ENCODE measurements at places on chromosomes 12 and 14.

- no peak for DNase-seq
Measured at GRCh38 chr14:66815687-66816086, 307.7 kb downstream of the GPHN start.

- DNase-seq = no peak
Measured at GRCh38 chr14:104399432-104400155, 180.0 kb upstream of the C14orf180 start.

- DNase-seq = peak; percentile 82
Measured at GRCh38 chr12:2958432-2959191, 585 bp upstream of the TEAD4 start.

- no peak for DNase-seq
Measured at GRCh38 chr12:6478416-6478815, 7.9 kb upstream of the VAMP1 start.

DNA sequence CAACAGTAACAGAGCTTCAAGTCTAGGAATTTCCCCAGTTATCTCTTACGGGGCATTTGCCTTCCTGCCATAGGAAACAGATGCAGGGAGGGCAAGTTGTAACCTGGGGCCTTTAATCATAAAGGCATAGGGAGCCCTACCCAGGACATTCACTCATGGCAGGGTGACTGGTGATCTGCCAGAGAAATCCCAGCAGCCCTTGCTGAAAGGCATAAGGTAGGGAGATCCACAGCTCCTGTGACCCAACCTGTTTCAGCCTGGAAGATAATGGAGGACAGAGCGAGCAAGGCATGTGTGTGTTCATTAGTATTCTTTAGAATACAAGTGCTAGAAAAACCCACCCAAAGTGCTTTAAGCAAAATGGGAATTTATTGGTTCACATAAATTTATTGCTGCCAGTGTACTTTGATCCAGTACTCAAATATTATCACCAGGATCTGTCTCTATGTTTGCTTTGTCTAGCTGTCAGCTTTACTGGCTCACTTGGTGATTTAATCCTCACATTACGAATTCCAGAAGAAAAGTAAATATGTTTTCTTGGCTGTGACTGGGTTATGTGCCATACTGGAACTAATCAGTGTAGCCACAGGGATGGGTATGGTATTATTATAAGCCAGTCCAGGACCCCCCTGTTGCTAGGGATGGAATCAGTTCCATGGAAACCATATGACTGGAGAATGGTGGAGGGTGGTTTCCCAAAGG lies 21.1 kb upstream of the AKAP6 start:
- peak; percentile 14 for DNase-seq

- DNase-seq = no peak
Measured at GRCh38 chr12:68623984-68624383, 13.3 kb downstream of the RAP1B start.

- DNase-seq = peak; percentile 69
Measured at GRCh38 chr14:52131640-52132320, 62.9 kb upstream of the NID2 start.

- DNase-seq = peak; percentile 15
Measured at GRCh38 chr14:58239244-58240195, 5.1 kb upstream of the PSMA3 start.

DNA sequence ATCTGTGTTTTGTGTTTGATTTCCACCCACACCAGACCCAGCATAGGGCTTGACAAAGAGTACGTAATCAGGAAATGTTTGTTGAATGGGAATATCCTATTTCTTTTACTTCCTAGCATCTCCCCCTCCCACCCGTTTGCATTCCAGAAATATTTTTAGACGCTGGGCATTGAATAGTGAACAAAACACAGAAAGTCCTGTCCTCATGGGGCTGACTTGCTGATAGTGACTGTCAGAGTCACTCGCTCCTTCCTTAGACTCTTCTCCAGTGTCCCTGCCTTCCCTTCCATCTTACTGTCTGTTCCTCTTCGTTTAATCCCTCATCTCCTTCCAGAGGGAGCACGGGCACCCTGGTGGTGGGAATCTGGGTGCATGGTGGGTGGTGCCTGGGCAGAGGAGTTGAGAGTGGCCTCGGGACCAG lies 53.6 kb downstream of the SLC25A47 start:
- DNase-seq = peak; percentile 40

DNA sequence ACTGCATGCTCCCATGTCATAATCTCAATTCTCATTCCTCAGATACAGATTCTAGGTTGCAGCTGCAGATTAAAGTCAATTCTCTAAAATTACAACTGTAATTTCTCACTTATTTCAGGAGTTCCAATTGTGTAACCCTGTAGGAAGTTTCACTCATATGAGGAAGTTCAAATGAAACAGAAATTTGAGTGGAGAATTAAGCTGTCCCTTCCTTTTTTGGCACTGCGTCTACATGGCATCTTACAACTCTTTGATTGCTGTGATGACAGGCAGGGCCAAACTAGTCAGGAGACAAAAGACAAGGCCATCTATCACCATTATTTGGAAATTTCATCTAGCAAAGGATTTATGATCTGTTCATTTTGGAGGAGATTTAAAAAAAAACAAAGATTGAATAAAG lies 13.3 kb upstream of the GRIP1 start:
- no peak for DNase-seq

GRCh38 chr14:71117839-71118743 lies 210.8 kb downstream of the PCNX1 start:
- DNase-seq = no peak

DNA sequence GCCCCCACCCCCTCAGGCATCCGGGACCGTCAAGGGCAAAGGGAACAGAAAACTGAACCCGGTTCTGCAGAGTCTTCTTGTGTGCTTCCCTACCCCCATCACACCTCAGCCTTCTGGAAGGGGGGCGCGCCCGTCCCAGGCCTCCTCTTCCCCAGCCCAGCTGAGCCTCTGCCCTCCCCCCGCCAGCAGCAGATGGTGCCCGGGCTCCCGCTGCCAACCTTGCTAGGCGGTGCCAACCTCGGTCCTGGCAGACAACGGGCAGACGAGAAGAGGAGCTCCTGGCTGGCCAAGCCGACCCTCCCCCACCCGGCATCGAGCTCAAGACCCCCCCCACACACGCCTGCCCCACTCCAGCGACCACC lies 8.7 kb downstream of the STAC3 start:
- DNase-seq = no peak

DNA sequence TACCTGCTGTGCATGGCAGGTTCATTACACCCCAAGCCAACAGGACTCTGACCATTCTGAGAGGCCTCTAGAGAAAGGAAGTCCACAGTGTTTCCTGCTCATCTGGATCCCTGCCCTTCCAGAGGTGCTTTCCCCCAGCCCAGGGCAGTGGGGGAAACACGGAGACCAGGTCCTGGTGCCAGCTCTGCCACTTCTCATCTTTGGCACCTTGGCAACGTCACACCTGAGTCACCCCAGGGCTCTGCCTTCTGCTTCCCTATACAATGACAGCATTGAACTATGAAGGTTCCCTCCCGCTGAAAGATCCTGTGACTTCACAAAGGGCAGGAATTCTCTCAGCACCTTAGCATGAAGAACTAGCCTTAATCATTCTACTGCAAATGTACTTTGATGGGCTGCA lies 74.9 kb downstream of the ANO2 start:
- DNase-seq = no peak

GRCh38 chr12:107545737-107546353 lies 139.8 kb upstream of the PWP1 start:
- no peak for DNase-seq

DNA sequence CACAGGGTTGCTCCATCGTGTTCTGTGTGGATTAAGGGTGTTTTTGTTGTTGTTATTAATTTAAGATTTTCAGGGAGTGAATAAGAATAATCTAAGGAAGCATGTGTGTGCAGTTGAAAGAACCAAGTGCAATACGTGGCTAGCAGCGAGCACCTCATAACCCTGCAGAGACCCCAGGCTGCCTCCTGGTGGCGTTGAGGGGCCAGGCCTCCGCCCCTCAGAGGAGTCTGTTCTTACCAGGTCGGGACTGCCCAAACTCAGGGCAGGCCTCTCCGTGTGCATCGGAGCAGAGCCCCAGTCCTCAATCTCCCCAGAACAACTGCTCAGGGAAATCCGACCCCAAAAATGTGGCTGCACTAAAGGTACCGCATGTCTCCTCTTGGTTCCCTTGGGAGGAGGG lies 36.8 kb downstream of the IL31 start:
- DNase-seq = no peak

- no peak for DNase-seq
Measured at GRCh38 chr12:53560351-53560750, 53.1 kb upstream of the NPFF start.

GRCh38 chr14:58078471-58078870 lies 73.5 kb downstream of the ARMH4 start:
- DNase-seq = no peak

DNA sequence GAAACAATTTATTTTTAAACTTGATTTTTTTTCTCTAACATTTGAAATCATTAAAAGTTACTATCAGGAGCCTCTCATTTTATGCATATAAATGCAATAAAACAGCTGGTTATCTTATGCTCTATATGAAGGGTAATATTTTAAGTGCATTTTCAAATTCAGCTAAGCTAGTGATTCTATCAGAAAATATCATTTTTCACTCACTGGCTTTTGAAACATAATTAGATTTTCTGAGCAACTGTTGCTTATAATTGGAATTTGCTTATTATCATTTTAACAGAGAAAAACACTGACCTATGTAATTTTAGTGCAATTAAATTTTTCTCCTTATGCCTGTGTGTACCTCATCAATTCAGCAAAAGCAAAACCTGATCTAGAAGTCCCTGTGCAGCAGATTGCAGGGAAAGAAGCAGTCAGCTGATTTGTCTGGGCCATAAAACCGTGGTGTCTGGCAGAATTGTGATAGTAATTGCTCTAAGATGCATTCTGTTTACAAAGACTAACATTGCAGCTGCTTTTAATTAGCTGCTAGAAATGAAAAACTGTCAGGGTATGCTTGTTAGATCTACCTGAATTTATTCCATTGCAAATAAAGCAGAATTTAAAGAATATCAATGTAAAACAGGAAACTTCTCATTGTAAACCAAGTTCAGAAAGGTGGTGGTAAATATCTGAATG lies 75.0 kb downstream of the BICD1 start:
- peak; percentile 13 for DNase-seq

- DNase-seq = no peak
Measured at GRCh38 chr14:104554088-104554607, 25.4 kb upstream of the C14orf180 start.

- DNase-seq = no peak
Measured at GRCh38 chr12:50081096-50081808, 3.9 kb upstream of the SMARCD1 start.

DNA sequence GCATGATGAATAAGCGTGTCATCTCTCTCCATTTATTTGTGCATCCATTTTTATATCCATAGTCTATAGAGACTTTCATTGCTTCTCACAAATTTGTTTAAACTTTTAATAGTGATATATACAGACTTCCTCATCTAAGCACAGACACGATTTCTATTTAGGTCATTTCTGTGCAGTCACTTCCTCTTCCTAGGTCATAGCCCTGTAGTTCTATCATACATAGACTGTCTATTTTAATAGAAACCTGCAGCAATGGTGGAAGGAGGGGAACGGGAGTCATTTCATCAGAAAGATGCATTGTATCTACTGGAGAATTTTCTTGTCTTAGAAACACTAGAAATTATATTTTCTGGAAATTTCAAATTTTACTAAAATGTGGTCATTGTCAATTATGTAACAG lies 133.4 kb upstream of the FGD4 start:
- no peak for DNase-seq

DNA sequence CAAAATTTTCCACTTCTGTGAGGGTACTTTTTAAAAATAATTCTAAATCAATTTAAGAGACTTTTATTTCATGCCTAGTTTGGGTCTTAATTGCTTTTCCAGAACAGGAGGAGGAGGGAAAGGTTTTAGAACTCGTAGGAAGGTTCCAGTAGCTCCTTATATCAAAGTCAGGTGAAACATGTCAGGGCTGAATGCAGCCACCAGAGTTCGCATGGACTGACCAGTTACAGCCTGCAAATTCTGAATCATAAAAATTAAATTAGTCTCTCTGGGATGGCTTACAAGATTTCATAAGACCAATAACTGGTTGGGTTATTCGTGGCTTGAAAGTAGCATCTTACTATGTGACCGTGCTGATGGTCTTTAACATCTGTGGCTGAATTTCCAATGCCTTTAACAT lies 397 bp downstream of the BDKRB1 start:
- DNase-seq = no peak

DNA sequence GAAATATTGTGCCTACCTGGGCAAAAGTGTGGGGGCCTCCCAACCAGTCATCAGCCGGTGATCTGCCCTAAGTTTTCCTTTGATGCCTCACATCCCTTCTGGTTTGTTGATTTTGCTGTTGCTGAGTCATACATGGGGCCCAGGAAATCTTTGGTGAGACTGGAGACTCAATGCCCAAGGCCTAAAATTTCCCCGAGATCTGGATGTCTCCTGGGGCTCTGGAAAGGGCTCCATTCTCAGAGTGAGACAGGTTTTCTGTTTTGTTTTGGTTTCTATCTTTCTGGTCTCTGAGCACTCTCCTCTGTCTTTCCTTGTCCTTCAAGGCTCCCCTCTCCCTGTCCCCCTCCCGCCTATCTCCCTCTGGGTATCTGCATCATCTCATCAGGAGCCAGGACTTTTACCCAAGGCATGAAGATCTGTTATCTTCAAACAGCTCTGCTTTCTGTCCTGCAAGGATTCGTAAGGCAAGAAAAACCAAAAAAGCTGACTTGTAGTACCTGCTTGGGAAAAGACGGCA lies 152.8 kb upstream of the MAX start:
- no peak for DNase-seq

GRCh38 chr14:23750357-23750756 lies 114.2 kb downstream of the DHRS2 start:
- DNase-seq = no peak

- no peak for DNase-seq
Measured at GRCh38 chr14:105476831-105477659, 2.4 kb downstream of the CRIP2 start.

DNA sequence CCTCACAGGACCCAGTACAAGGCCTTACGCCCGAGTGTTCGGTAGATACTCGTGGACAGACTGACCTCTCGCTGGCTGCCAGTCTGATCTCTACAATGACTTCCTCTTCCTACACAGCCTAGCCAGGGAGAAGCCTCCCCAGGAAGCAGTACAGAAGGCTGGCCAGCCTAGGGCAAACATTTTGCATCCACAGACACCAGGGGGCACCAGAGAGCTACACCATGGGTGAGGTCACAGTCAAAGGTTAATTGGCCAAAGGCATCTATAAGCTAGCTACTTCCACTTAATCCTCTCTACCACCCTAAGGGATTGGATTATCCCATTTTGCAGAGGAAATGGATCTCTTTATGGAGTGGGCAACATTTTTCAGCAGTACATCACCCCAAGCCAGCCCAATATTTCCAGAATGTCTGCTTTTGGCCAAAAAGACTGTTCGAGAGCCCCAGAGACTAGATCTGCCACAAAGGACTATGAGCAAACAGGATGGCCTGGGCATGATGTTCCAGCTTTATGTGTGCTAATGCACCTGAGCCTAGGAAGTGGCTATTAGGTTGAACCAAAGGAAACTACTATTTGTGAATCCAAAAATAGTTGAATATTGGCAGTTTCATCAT lies 14.6 kb upstream of the PNMA1 start:
- peak; percentile 91 for DNase-seq
